ENCODE measurements at places on chromosomes 12 and 14.

GRCh38 chr14:90553298-90553920 lies 156.6 kb downstream of the CALM1 start:
- no peak for DNase-seq

GRCh38 chr12:72272091-72272661 lies at the start of gene TRHDE:
Gene TRHDE (plus strand): TSS chr12:72272370. CDS start chr12:72272644, 274 bp downstream.
- DNase-seq = peak; percentile 75

- no peak for DNase-seq
These were observed 353.9 kb downstream of the PCNX1 start for GRCh38 chr14:71261206-71261605.

GRCh38 chr12:4562034-4562657 lies at the start of gene DYRK4:
Gene DYRK4 (plus strand): TSS chr12:4562208. CDS start chr12:4562246, 38 bp downstream.
- DNase-seq = peak; percentile 73

DNA sequence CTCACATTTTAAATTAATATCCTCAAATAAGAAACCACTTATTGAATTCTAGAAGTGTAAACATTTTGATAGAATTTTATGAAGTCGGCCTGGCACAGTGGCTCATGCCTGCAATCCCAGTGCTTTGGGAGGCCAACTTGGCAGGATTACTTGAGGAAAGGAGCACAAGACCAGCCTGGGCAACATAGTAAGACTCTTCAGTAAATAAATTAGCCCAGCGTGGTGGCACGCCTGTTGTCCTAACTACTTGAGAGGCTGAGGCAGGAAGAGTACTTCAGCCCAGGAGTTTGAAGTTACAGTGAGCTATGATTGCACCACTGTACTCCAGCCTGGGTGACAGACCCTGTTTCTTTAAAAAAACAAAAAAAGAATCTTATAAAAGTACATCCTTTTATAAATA lies 8.9 kb upstream of the ZNF410 start:
- no peak for DNase-seq

- DNase-seq = no peak
These were observed 372.2 kb downstream of the RAD51B start for GRCh38 chr14:68191567-68192321.

DNA sequence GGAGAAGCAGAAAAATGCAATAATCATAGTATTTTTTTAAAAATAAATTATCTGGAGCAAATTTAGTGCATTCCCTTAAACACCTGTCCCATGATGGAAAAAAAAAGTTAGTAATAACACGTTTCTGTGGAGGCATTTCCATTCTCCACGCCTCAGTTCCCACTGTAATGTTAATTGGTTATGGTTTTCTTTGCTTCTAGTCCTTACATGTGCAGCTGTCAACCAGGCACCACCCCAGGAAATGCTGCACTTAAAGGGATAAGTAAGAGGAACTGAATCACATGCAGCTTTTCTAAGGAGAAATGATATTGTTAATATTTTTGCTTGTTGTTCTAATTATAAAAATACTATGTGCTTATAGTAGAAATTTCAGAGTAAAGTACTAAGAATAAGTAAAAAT lies 240.3 kb downstream of the ZFP36L1 start:
- peak; percentile 36 for DNase-seq

GRCh38 chr12:105409279-105409678 lies 78.8 kb downstream of the C12orf75 start:
- no peak for DNase-seq

DNA sequence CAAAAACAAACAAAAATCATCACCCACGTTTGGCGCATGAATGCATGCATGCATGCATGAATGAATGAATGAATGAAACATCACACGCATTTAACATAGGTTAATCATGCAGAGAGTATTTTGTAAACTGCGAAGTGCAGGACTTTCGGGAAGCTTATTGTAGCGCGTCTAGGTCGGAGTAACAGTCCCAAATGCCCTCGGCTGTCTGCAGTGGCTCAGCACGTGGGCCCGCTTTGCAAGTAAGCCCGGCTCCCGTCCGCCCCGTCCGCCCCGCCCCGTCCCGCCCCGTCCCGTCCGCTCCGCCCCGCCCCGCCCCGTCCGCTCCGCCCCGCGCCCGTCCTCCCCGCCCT lies 263 bp upstream of the IFT81 start:
- no peak for DNase-seq

GRCh38 chr14:96042248-96042930 lies 3.2 kb downstream of the C14orf132 start:
- peak; percentile 39 for DNase-seq

DNA sequence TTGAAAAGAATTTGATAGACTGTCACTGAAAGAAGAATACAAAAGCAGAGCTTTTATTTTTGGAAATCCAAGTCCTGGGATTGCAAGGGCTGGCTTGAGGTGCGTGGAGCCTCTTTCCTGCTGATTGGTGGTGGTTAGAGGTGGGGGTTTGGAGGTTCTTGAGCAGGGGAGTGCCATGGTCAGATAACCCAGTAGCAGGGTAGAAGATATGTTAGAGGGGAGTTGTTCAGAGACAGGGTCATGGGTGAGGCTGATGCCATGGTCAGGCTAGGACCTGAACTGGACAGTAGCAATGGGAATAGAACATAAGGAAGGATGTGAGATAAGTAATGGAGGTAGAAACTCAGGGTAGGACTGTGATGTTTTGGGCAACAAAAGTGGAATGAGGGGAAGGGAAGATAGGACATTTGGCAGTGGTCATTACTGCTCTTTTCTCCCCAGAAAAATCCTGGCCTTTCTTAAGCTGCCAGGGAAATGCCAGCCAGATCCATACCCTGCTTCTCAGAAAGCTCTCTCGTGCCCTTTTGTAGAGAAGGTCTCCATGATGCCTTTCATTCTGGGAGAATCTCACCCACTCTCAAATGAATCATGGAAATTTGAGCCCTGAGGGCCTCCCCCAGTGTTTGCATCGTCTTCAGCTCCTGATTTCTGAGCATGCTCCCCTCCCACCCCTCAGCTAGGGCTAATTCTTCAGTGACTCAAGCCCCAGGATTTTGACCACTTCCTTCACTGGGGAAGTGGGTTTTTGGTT lies 9.5 kb downstream of the EMP1 start:
- peak; percentile 93 for DNase-seq

DNA sequence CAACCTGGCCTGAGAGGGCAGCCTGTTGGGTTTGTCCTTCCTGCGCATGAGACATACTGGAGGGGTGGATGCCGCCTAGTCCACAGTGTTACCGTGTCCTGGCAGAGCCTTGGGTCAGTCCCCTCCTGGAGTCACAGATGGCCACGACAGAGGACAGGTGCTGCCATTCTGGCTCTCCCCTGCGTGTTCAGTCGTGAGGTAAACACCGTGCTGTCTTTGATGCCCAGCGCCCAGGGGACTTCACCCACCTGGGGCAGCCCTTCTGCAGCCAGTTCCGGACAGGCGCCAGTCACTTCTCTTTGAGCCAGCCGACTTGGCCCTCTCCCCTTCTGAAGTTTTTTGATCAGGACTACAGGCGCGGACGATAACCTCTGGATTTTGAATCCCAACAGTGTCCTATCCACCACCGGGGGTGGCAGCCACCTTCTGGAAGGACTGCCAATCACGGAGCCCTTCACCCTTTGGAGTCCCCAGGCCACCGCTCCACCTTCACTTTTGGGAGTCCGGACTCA lies 933.0 kb downstream of the DIO2 start:
- no peak for DNase-seq

DNA sequence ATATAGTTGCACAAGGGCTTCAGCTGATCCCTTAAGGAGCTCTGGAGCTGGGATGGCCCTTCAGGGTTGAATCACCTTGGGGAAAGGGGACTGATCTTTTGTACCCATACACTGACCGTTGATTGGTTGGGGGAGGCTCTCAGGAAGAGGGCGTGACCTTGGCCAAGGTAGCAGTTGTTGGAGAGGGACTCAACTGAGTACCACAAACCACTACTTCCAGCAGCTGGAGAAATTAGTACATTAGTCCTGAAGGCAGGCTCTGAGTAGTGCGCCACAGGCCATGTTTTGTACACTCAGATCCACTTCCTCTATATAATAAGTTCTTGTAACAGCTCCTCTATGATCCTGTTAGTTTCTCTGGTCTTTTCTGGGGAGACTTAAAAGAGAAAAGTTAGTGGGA lies 317.6 kb downstream of the CCDC91 start:
- no peak for DNase-seq

DNA sequence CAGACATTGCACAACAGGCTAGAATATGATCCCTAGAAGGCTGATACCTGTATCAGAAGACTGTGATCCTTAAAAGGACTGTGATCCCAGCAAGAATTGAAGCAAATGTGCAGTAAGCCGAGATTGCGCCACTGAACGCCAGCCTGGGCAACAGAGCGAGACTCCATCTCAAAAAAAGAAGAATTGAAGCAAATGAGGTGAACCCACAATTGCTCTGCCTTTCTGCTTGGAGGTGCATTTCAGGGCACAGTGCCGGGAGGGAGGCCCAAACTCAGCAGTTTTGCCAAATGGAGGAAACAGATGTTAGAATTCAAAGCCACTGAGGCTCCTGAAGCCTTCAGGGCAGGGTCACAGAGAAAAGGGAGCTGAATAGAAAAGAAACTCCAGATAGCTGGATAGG lies 61.1 kb upstream of the COCH start:
- no peak for DNase-seq

- DNase-seq = no peak
These were observed 198.8 kb downstream of the ANO2 start for GRCh38 chr12:5746036-5746908.

- DNase-seq = no peak
These were observed 4.3 kb downstream of the TGM1 start for GRCh38 chr14:24258548-24259265.

- DNase-seq = no peak
These were observed 2.0 kb downstream of the DIO3 start for GRCh38 chr14:101563352-101563653.

DNA sequence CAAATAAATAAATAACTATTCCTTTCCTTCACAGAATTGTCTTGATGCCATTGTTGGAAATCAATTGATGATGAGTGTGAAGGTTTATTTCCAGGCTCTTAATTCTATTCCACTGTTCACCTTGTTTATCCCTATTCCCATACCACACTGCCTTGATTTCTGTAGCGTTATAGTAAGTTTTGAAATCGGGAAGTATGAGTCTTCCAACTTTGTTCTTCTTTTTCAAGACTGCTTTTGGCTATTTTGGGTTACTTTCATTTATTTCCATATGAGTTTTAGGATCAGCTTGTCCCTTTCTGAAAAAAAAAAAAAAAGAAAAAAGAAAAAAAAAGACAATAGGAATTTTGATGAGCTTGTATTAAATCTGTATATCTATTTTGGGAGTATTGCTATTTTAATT lies 9.3 kb upstream of the CDK2AP1 start:
- DNase-seq = no peak

DNA sequence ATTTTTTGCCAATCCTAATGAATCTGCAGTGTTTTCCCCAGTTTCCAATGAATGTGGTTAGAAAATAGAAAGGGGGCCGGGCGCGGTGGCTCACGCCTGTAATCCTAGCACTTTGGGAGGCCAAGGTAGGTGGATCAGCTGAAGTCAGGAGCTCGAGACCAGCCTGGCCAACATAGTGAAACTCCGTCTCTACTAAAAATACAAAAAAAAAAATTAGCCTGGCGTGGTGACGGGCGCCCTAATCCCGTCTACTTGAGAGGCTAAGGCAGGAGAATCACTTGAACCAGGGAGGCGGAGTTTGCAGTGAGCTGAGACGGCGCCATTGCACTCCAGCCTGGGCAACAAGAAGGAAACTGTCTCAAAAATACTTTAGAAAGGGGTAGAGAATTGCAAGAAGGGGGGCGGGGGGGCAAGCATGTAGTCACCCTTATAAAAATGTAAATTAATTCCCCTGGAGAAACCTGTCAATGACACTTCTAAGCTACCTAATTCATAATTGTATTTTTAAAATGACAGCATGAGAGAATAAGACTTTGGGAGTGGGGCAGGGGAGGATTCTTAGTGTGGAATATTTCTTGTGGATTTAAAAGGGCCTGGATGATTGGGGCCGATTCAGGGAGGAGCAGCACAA lies 1.7 kb downstream of the KLHDC2 start:
- DNase-seq = no peak

DNA sequence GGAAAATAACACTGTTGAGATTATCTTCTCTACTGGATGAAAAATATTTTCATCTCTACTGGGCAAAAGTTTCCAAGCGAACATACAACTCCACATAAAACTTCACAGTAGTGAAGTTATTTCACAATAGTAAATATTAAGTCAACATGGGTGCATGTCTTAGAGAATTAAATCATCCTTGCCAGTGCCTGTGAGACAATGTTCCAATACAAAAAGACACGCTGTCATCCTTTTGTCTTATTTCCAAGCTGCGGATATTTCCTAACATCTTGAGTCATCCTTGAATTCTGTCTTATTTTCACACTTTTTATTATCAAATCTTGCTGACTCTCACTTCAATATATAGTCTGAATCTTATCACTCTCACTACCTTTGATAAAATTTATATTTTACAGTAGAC lies 142.9 kb upstream of the KITLG start:
- peak; percentile 88 for DNase-seq

GRCh38 chr14:51603495-51603894 lies 48.2 kb upstream of the FRMD6 start:
- peak; percentile 64 for DNase-seq

- DNase-seq = no peak
These were observed 3.4 kb downstream of the KRT77 start for GRCh38 chr12:52699960-52700359.

DNA sequence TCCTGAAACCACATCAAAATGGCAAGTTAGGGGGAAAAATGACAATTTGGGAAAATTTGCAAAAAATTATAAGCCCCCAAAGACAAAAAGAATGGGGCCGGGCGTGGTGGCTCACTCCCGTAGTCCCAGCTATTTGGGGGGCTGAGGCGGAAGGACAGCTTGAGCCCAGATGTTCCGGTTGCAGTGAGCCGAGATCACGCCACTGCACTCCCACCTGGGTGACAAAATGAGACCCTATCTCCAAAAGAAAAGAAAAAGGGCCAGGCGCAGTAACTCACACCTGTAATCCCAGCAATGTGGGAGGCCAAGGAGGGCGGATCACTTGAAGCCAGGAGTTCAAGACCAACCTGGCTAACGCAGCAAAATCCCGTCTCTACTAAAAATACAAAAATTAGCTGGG lies 2.0 kb upstream of the VAMP1 start:
- DNase-seq = no peak

DNA sequence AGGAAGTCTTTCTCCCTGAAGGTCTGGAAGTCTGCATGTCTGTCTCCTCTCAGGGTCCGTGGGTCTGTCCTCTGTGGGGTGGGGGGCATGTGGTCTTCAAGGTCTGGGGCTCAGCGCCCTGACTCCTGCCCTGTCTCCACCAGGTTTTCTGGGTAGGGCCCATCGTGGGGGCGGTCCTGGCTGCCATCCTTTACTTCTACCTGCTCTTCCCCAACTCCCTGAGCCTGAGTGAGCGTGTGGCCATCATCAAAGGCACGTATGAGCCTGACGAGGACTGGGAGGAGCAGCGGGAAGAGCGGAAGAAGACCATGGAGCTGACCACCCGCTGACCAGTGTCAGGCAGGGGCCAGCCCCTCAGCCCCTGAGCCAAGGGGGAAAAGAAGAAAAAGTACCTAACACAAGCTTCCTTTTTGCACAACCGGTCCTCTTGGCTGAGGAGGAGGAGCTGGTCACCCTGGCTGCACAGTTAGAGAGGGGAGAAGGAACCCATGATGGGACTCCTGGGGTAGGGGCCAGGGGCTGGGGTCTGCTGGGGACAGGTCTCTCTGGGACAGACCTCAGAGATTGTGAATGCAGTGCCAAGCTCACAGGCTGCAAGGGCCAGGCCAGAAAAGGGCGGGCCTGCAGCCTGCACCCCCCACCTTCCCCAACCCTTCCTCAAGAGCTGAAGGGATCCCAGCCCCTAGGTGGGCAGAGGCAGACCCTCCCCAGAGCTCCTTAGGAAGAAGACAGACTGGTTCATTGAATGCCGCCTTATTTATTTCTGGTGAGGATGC lies 3.4 kb downstream of the AQP5 start:
- DNase-seq = no peak
